ENCODE measurements at places on chromosomes 3 and 15.

- DNase-seq, result no peak
Observed at GRCh38 chr3:187191271-187191670, 6.0 kb upstream of the RTP1 start.

GRCh38 chr3:3126477-3127431, at the start of gene TRNT1:
TRNT1 (plus strand) TSS chr3:3126940; CDS start chr3:3129041, 2,101 bp downstream.
- peak; percentile 93 for DNase-seq

- no peak for DNase-seq
Observed at GRCh38 chr3:61350782-61351309, 99.6 kb upstream of the FHIT start.

GRCh38 chr15:92277776-92278175, 115.9 kb upstream of the ST8SIA2 start:
- DNase-seq, result peak; percentile 5

DNA sequence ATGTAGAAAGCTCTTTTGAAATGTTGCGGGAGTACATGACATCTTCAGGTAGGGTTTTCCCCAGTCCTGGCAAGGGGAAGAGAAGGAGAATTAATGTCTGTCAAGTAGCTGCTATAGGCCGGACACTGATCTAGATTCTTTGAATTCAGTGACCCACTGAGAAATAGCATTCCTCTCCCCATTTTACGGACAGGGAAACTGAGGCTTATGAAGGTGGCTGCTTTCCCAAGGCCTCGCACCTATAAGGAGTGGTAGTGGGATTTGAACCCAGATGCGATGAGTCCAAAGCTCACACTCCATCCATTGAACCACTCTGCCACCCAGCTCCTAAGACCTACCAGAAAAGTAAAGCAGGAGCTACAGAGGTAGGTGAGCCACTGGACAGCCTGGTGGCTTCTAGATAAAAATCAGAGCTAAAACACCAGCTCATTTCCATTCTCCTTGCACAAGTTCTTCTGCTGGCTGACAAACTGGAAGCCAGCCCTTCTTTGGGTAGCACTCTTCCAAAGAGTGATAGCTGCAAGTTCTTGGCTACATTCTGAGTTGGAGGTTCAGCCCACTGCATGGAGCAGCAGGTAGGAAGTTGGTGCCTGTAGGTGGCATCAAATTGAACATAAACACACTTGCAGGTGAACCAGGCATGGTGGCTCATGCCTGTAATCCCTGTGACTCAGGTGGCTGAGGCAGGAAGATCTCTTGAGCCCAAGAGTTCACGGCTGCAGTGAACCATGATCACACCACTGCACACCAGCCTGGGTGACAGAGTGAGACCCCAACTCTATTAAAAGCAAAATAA, 22.0 kb downstream of the ZNF710 start:
- DNase-seq, result no peak

DNA sequence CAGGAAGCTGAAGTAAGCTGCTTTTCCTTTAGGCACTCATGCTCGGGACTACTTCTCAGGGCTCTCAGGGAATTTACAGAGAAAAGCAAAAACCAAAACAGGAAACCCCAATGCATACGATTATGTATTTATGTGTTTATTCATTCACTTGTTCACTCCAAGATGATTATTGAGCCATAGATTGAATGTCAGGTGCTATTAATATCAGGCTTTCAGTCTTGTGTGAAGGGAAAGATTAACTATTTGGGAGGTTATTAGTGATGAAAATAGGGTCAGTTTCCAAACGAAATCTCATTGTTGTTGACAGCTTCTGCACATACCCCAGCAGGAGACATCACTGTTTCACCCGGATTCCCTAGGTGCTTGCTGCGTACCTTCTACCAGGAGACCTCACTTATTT, 135.8 kb downstream of the NEK11 start:
- no peak for DNase-seq

GRCh38 chr15:95663156-95664100, 667.1 kb upstream of the NR2F2 start:
- no peak for DNase-seq

DNA sequence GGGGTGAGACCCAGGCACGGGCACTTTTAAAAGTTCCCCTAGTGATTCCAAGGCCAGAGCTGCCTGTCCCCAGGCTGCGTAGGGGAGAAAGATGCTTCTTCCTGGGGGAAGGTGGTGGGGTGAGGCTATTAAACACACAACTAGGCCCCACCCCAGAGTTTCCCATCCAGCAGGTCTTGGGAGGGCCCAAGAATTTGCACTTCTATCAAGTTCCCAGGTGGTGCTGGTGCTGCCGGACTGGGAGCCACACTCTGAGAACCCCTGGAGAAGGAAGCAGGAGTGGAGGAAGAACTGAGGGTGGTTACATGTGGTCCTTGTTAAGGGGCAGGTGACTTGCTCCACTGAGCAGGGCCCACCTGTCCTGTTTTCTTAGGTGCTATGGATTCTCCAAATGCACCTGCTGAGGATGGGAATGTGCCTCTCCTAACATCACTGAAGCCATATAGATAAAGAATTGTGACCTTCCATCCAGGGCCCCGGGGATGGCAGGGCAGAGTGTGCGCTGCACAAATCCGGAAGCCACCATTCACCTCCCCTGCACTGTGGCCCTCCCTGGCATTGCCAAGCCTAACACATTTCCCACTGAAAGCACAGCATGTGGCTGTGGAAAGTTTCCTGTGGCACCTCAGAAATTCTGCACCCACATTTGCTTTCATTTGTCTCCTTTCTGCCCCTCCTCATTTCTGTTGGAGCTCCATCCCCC, 111.5 kb upstream of the MEF2A start:
- DNase-seq, result no peak

DNA sequence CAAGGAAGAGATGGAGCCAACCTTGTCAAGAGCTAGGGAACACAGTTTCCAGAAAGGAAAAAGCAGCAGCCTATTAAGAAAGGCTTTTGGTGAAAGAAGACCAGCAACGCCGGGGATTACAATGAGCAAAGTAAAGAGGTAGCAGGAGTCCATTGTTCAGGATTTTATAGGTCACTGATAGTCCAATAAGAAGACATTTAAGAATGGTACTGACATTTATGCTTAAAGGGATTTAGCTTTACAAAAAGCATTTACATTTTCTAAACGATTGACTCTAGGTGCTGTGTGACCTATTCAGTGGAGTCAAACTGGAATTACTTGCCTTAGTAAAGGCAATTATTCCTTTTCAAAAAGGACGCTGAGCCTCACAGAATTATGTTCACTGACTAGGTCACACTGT, 40.8 kb downstream of the CSNK1G1 start:
- no peak for DNase-seq

DNA sequence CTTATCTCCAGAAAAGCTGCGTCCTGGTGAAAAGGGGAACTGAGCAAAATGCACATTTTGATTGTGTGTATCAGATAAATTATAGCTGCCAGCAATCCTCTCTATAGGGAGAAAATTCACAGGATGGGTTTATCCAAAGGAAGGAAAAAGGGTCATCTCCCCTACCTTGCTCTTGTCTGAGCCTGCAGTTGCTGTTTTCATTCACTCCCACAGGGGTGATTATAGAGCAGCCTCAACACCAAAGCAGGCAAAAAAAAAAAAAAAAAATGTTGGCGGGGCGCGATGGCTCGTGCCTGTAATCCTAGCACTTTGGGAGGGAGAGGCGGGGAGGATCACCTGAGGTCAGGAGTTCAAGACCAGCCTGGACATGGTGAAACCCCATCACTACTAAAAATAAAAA, 333.7 kb downstream of the ROBO2 start:
- no peak for DNase-seq
